ENCODE measurements at places on chromosomes 11 and 22.

DNA sequence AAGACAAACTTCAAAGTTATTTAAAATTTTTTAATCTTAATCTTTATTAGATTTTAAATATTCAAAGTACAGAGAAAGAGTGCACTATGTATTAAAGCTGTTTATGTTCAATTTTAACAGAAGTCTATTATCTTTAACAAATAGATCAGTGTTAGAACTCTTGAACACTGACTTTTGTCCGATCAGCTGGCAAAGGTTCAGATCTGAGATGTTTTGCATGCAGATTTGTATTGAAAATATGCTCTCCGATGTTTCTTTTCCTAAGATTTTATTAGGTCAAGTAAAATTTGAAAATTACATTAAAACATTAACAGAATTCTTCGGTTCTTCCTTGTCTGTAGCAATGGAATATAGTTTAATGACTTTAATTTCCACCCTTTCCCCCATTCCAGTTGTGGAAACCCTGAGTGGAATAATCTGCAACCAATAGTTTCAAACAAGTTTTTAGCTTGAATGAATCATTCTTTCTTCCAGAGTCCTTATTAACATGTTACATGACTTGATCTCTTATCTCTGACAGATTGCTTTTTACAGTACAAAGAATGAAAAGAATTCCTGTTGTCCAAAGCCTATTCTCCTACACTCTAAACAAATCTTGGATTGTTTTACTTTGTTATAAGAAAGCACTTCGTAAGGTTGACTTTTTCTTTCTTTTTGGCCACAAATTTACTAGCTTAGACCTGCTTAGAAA lies 11.4 kb upstream of the TCP11L1 start:
- no peak for DNase-seq

- no peak for DNase-seq
Measured at GRCh38 chr11:106644824-106645223, 373.5 kb downstream of the GUCY1A2 start.

DNA sequence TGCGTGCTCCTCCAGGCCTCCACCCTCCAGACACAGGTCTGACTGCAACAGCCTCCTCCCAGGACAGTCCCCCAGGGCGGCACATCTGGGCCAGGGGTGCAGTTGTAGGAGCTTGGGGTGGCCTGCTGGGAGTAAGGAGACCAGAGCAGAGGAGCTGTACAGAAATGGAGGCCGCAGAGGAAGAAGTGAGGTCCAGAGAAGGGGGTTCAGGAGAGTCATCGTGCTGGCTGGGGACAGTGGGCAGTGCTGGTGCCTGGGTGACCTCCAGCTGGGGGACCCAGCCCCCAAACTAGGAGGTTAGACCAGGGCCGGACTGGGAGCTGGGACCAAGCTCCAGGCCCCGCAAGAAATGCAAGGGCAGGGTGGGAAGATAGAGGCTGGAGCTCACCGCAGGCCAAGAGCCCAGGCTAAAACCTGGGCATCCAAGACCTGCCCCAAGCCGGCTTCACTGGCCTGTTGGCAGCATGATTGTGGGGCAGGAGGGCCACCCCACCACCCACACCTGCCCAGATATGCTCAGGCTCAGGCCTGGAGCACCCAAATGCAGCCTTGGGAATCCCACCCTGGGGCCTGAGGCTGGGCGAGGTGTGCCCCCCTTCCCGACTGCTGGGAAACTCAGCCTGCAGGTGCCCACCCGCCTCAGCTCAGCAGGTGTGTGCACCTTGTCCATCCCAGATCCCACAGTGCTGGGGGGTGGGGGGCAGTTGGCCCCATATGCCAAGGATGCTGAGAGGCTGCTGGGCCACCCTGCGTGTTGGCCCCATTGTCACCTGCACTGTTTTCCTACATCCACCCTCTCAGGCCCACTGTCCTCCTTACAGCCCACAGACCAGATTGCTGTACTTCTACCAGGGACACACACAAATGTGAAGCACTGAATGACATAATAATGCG lies 96.9 kb downstream of the MORC2 start:
- DNase-seq = no peak

- no peak for DNase-seq
Measured at GRCh38 chr11:83682611-83682973, 396.4 kb upstream of the CCDC90B start.

DNA sequence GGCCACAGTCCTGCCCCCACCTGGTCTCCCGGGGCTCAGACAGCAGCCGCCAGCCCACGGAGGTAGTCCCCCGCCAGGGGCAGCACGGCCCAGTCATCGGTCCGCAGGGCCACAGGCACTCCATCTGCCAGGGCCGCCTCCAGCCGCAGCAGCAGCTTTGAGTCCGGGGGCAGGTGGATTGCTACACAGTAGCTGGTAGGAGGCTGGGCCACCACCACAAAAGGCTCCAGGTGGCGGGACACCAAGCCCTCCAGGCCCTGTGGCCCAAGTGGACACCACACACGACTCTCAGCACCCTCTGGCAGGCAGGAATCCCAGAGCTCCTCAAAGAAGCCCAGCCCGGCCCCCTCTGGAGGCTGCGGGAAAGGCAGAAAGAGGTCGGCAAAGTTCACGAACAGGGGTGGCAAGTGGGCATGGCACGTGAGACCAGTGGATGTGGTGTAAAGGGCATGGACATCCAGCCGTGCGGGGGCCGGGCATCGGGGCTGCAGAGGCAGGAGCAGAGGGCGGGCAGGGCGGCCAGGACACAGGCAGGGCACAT lies 2.9 kb downstream of the AP5B1 start:
- no peak for DNase-seq

- peak; percentile 5 for DNase-seq
Measured at GRCh38 chr22:23696326-23696851, 5.6 kb downstream of the RGL4 start.

DNA sequence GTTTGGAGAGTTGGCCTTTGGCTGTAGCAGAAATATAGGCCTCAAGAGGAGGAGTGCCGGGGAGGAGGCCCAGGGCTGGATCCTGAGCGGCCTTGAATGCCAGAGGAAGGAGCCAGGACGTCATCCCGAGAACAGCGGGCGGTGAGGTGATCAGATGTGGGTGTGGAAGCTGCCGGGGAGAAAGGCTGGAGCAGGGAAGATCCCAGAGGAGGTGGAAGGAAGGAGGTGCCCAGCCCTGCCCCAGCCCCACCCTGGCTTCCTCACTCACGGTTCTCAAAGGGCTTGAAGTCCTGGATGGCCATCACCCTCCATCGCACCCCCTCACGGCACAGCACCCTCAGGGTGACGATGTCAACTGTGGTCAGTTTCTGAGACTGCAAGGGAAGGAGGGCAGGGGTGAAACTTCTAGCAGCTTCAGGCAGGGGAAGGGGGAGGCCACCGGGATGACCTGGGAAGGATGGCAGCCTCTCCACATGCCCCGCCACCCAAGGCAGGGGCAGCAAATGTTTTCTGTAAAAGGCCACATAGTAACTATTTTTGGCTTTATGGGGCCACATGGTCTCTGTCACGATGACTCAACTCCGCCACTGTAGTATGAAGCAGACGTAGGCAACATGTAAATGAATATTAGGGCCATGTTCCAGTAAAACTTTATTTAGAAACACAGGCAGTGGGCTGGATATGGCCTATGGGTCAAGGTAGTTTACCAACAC lies 10.7 kb downstream of the IL2RB start:
- DNase-seq = no peak

DNA sequence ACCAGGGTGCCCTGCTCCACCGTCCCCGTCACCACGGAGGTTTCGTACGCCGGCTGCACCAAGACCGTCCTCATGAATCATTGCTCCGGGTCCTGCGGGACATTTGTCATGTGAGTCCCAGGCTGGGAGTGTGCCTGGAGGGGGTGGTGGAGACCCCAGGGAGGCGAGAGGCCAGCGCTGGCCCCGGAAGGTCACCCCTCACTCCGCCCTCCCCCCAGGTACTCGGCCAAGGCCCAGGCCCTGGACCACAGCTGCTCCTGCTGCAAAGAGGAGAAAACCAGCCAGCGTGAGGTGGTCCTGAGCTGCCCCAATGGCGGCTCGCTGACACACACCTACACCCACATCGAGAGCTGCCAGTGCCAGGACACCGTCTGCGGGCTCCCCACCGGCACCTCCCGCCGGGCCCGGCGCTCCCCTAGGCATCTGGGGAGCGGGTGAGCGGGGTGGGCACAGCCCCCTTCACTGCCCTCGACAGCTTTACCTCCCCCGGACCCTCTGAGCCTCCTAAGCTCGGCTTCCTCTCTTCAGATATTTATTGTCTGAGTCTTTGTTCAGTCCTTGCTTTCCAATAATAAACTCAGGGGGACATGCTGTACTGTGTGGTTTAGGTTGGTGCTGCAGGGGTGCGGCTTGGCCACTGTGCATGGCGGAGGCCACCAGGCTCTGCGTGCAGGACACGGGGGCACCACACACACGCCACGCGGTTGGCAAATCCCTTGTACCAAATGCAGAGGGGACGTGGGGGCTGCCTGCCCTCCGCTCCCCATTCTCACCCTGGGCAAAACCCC lies 35.4 kb downstream of the MUC2 start:
- no peak for DNase-seq

- DNase-seq = peak; percentile 79
Measured at GRCh38 chr11:6468712-6469495, 4.8 kb downstream of the TRIM3 start.

GRCh38 chr11:63614136-63614671 lies at the start of gene PLAAT3:
Gene PLAAT3, minus strand, starts transcription at chr11:63614433. Its CDS starts 419 bp downstream, at chr11:63614014.
- DNase-seq = peak; percentile 54

DNA sequence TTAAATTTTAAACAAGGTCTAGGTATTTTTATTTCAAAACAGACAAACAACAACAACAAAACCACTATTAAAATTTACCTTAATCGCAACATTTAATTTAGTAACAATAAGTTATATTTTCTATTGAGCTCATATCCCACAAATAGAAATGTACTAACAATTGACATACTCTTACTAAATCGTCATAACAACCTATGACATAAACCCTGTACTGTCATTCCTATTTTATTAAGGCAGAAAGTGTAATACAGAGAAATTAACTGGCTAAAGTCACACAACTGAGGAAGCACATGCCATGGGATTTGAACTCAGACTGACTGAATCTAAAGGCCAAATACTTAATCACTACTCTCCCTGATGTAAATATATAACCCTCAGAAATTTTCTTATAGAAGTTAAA lies 3.0 kb downstream of the KIF18A start:
- no peak for DNase-seq

DNA sequence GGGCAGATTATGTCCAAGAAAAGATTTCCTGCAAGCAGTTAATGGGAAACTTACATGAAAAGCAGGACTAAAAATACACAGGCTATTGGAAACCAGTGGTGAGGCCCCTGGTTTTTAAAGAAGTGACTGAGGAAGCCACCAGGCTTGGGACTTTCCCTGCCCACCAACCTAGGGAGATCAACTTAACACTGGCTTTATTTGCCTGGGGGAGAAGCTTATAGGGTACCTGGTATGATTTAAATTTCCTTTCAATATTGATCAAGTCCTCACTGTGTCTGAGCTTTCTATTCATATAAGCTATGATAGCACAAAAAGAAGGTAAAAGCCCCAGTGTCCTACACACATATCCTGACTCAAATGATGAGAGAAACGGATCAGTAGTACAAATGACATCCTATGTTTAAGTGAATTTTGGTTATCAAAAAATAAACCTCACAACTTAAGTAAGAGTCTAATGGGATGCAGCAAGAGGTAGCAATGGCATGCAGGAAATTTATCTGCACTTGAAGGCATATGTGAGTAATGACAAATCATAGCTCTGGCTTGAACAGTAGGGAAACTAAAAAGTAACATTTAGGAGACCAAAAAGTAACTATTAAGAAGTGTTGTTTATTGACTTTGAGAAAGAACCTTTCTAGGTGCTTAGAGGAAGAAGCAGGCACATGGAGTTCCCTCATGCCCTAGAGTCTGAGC lies 85.3 kb downstream of the GAB2 start:
- DNase-seq = no peak

- no peak for DNase-seq
Measured at GRCh38 chr22:23526596-23527316, 53.3 kb downstream of the IGLL1 start.

DNA sequence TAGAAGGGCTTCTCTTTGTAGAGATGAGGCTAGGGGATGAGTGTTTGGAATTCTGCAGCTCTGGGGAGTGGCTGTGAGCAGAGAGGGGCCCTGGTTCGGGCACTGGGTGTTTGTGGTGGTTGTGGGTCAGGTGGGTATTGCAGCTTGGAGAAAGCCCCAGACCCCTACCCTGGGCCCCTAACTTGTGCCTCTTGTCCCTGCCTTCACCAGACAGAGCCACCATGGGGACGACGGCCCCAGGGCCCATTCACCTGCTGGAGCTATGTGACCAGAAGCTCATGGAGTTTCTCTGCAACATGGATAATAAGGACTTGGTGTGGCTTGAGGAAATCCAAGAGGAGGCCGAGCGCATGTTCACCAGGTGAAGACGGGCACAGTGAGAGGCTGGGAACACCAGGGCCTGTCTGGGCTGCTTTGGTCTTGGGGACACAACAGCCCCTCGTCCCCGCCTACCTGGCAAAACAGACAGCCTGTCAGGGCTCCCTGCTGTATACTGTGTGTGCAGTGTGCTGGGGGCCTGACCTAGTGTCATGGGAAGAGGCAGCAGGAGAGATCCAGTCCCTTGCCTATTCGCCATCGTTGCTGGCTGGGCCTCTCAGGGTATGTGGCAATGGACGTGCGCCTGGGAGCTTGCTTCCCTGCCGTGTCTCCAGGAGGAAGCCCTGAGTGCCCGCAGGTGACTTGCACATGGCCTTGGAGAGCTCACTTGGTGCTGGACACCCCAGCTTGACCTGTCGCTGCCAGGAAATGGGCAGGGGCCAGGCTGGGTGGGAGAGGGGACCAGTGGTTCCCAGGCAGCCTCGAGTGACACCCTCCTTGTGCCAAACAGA lies 4.3 kb downstream of the INCENP start:
- no peak for DNase-seq

GRCh38 chr22:50171319-50171964 lies 911 bp downstream of the PANX2 start:
- no peak for DNase-seq

- no peak for DNase-seq
Measured at GRCh38 chr22:33825761-33826160, 94.5 kb downstream of the LARGE1 start.

DNA sequence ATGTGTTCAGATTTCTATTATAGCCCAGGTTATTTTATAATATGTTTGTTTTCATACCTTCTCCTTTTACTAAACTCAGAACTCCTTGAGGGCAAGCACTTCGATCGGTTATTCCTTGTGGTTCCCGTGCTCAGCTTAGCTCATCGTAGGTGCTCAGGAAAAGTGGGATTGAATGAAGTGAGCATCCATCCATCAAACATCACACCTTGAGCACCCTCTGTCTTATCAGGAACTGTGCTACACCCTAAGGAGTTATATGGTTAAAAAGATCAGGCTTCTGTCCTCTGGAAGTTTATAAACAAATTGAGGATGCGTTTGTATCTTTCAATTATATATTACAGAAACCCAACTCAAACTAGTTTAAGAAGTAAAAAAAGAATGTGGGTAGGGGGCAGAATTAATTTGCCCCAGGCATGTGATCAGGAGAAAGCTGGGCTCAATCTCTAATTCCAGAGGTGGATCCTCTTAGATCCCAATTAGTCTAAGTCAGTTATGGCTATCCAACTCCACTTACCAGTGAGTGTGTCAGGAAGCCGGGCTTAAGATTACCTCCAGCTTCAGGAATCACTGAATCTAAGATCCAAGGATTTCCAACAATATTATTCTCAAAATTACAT lies 59.9 kb upstream of the RRAS2 start:
- peak; percentile 44 for DNase-seq

Measured in small intestine (tissue), 16 donors.